Stimulated activated naive CD8-positive, alpha-beta T cell treated with anti-CD3 and anti-CD28 coated beads, Interleukin-15, amount 100 ng/mL, for 72 hours (primary cell): ENCODE measurements at places on chromosomes 1 and 21.

DNA sequence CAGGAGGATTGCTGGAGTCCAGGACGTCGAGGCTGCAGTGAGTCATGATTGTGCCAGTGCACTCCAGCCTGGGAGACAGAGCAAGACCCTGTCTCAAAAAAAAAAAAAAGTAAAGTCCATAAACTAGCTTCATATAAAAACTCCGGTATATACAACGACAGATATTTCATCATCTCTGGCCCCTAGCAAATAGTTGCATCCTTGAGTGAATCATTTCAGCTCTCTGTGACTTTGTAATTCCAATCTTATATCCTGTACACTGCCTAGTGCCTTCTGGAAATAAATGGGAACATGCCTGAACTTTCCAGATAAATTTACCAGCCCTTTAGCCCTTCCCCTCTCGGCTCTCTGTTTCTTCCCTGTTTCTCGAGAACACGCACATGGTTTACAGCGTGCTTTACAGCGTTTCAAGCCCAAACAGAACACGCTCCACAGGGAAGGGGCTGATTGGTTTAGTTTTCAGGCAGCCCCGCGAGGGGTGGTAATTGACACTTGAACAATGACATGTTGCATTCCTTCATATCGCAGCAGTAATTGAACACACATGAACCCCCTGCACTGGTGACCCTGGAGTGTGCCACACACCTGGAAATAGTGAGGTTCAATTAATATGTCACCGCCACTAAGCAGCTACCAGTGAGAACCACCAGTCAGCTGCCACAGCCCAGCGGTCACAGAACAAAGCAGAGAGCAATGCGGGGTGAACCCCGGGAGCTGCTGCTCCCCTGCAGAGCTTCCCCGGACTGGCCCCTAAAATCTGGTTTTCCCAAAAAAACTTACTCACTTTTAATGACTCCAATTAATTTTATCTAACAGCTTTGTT, 35.7 kb upstream of the SIM2 start:
- DNase-seq = no peak

GRCh38 chr1:33147997-33148314, 33.9 kb downstream of the TRIM62 start:
- DNase-seq = no peak

DNA sequence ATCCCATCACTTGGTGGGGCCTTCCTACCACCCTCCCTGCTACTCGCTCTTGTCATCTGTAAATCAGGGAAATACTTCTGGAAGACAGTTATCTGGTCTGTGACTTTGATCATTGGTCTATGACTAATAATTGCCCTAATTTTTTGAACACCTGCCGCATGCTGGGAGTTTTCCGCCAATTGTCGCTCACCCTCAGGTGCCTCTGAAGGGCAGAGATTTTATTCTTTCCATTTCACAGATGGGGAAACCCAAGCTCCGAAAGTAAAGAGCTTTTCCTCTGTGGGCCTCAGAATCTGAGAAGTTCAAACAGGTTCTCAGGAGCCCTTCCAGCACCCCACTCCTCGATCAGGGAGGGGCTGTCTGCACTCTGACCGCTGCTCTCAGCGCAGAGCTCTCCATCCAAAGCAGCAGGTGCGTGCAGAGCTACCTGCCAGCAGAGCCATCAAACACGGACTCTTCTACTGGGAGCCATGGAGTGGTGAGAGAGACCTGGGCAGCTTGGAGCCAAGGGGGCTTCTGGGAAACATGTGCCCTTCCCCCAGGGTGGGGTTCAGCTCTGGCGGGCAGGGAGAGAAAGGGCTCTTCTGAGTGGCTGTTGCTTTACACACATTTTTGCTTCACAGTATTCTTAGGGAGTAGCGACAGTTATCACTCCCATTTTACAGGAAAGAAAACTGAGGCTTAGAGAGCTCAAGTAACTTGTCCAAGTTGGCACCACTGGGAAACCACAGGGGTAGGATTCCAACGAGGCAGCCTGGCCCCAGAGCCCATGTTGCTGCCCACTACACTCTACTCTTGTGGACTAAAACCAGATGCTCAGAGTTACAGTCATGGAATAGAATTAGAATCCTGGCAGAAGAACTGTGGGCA, 5.8 kb upstream of the RUNX3 start:
- no peak for DNase-seq

DNA sequence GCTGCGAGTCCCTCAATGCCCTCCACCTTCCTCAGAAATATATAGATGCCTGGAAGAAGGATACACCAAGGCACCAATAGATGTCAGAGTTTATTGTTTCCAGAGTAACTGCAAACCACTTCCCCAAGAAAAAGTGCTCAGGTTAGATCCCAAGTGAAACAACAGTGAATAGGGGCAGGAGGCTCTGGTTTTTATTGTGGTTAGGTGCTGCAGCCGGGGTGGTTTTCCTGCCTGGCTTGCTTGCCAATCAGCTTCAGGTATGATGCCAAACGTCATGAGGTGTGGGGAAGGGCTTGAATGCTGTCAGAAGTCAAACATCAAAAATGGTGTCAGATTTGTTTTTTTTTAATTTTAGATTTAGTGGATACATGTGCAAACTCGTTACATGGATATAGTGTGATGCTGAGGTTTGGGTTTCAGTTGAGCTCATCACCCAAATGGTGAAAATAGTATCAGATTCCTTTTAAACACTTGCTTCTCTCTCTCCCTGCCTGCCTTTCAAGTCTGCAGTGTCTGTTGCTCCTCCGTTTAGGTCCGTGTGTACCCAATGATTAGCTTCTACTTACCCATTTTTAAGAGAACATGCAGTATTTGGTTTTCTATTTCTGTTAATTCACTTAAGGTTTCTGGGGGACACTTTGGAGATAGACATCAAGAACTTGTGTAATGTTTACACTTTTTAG, 1317.0 kb downstream of the MRPL39 start:
- DNase-seq = peak; percentile 58

GRCh38 chr1:90936061-90936460, 85.8 kb downstream of the ZNF644 start:
- DNase-seq = no peak

GRCh38 chr1:61782771-61783170, 40.5 kb downstream of the PATJ start:
- DNase-seq = peak; percentile 62

- DNase-seq = no peak
Observed at GRCh38 chr1:199691540-199691939, 336.0 kb upstream of the NR5A2 start.

DNA sequence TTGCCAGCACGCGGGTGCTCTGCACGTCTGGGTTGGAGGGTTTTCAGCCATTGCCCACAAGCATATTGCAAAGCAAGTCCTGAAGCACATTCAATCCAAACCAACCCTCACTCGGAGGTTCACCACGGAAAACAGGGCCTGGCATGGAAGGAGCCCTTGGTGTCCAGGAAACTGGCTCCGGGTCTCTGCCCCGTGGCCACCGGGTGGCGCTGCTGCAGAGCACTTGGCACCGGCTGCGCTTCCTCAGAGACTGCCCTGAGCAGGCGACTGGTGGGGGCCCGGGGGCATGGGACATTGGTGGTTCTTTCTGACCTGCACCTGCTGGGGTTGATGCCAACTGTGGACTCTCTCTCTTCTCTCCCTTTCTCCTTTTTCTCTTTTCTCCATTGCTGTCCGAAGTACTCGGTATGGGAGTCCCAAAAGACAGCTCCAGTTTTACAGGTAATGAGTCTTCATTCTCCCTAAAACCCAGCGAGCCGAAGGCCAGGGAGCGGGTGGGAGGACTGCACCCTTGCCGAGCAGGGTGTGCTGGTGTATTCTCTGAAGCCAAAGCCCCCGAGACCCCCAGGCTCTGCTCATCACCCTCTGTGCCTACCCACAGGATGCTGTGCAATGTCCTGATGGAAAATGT, 4.1 kb upstream of the KCNAB2 start:
- DNase-seq = no peak

- no peak for DNase-seq
Observed at GRCh38 chr1:201883266-201883665, 5.4 kb upstream of the SHISA4 start.

GRCh38 chr1:96234299-96234698, 487.3 kb upstream of the PTBP2 start:
- DNase-seq = no peak

DNA sequence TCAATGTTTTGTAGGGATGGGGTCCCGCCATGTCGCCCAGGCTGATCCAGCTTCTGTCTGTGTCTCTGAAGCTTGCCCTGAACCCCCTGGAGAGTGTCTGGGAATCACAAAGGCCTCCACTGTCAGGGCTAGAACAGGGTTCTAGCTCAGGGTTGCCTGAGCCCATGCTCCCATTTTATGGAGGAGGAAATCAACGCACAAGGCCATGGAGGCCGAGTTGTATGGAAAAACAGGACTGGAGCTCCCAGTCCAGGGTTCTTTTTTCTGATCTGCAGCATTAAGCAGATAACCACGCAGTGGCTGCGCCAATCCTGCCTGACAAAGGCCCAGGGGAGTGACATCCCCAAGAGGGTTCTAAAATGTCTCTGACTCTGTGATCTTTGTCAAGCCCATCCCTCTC, 67.6 kb upstream of the NBPF3 start:
- DNase-seq = no peak

DNA sequence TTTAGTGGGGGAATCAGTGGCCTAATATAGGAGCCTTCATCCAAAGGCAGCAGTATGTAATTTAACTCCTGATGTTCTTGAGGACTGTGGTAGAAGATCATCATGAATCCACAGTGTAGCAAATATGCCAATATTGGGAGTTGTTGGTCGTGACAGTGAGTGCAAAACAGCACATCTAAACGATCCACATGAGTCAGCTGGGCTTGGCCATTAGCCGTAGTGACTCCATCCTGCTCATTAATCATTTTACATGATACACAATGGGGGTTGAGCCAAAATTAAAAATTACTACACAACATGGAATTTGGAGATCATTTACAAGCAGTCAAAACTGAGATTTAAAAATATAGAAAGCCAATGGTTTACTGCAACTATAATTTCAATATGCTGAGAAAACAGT, 653.9 kb upstream of the CAMK1G start:
- DNase-seq = no peak

GRCh38 chr1:64983110-64983509, 16.8 kb upstream of the JAK1 start:
- DNase-seq = no peak

- DNase-seq = no peak
Observed at GRCh38 chr1:211145944-211146343, 12.0 kb upstream of the KCNH1 start.

DNA sequence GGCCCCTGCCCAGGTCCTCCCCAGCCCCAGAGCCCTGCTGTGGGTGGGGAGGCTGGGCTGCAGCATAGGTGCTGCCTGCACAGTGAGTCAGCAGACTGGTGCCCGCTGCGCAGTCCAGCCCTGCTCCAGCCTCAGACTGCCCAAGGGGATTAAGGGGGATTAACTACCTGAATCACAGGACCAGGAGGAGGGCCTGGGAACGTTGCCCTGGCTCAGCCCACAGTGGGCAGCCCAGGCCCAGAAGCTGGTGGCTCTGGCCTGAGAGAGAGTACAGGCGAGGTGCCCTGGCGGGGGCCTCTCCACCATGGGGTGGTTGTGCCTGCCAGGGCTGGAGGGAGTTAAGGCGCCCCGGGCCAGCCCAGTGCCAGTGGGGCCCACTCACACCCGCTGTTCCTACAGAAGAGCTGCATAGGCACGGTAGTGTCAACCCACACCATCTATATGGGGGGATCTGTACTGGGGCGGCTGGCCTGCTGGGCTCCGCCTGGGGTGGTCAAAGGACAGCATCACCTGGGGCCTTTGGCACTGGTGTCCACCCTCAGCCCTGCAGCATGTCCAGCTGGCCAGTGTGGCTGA, 2.3 kb downstream of the OBSCN start:
- no peak for DNase-seq

DNA sequence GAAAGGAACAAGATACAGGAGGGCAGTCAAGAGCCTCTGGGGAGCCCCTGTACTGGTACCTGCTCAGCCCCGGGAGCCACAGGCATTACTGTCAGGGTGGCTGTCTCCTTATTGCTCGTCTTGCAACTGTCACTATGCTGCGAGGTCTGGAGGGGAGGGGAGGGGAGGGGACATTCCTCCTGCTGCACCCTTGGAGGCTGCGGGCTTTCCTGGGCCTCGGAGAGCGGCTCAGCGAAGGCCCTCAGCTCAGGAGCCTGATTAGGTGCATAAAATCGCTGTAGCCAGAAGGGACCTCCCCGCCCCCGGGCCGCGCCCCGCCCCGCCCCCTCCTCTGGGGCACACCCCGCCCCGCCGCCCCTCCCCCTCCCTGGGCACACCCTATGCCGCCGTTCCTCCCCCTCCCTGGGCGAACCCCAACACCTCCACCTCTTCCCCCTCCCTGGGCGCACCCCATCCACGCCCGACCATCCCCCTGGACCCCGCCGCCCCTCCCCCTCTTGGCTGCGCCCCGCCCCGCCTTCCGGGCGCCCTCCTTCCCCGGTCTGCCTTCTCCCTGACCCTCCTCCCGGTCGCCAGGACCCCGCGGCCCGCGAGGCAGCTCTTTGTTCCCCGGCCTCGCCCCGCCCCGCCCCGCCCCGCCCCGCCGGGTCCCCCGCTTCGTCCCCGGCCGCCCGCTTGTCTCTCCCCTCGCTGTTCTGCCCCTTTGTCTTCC, 35.5 kb downstream of the CACHD1 start:
- peak; percentile 53 for DNase-seq

DNA sequence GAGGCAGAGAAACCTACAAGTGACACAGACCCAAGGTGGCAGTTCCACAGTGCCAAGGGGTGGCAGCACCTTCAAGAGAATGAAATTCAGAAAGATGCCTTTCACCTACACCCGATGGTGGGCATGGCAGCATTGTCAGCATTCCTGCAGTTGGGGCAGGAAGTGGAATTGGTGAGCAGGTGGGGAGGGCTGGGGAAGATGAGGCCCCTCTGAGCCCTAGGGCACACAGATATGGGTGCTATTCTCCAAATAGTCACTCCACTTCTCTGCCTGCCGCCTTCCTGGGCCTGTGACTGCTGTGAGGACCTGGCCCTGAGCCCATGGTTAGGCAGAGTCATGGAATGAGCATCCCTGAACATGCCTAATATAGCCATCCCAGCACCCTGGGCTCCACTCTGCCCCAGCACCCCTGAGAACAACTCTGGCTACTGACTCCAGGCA, 8.3 kb downstream of the SHISA4 start:
- DNase-seq = no peak

- no peak for DNase-seq
Observed at GRCh38 chr1:169288011-169288414, 79.6 kb downstream of the NME7 start.

GRCh38 chr1:8343464-8344001, 25.6 kb downstream of the SLC45A1 start:
- no peak for DNase-seq

DNA sequence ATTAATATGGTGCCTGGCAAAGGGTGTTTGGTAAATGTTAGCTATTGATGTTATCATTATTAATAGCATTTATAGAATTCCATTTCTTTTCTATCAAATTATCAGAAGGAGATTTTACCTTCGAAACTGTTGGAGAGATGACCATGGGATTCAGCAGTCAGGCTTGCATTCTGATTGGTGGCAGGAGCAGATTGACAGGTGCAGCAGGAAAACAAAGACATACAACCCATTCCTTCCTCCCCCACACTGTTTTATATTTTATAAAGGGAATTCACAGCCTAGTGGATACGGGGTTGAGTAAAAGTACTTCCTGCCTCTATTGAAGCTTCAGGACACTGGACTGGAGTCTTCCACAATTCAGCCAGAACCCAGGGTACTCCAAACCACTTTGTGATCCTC, 55.1 kb upstream of the SYT14 start:
- DNase-seq = no peak
